Dermis microvascular lymphatic vessel endothelial cell (primary cell): ENCODE measurements at places on chromosomes 16 and 17.

GRCh38 chr17:43766413-43767052, 7.9 kb upstream of the SOST start:
- DNase-seq = peak; percentile 59

- DNase-seq = no peak
These were observed 182.9 kb downstream of the CCDC182 start for GRCh38 chr17:57562184-57562698.

DNA sequence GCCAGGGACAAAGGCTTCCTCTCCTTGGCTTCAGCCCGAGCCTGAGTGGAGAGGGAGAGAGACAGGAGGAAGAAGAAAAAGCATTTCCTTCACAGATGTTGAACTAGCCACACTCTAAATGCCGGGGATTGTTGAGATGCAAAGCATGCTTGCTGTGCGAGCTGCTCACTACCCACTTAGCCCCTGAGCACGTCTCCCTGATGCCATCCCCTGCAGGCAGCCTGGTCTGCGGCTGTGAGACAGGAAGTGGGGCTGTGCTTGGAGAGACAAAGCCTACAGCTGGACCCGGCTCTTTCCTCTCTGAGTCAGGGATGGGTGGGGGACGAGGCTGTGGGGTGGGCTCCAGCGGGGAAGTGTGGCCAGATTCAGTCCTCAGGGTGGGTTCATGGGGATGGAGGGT, 13.7 kb downstream of the WNT9B start:
- no peak for DNase-seq

GRCh38 chr16:56930486-56931270, 1.3 kb upstream of the HERPUD1 start:
- no peak for DNase-seq

GRCh38 chr17:42155614-42156045, 841 bp upstream of the RAB5C start:
- no peak for DNase-seq

- DNase-seq = no peak
These were observed 31.2 kb downstream of the TOM1L2 start for GRCh38 chr17:17941015-17941414.

DNA sequence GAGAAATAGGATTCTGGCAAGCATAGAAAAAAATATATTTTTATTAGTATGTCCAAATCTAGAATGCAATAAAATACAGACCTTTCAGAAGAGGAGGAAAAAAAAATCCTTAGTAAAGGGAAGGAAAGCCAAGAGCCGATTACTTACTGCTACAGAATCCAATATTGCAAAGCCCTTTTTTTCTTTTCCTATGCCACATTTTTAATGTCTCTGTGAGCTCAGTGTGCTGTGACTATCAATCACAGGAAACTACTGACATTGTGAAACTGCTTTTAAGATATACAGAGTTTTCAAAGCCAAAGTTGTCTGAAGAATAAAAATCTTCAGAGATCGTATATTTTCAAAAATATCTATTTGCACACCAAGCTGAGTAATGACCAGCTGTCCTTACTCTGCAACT, 120.4 kb downstream of the CHD9NB start:
- DNase-seq = no peak

DNA sequence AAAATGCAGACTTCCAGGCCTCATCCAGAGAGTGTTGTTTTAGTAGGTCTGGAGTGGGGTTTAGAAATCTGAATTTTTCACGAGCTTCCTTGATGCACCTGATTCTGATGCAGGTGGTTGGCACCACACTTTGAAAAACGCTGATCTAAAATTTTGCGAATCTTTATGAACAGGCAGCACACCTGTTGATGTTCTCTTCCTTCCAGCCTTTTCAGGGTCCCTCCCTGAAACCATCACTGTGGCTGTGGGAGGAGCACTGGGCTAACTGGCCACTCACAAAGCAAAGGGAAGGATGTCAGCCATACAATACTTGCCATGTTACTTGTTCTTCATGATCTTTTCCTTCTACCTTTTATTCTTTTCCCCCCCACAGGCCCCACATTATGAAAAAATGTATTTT, 14.2 kb downstream of the LDAF1 start:
- no peak for DNase-seq

DNA sequence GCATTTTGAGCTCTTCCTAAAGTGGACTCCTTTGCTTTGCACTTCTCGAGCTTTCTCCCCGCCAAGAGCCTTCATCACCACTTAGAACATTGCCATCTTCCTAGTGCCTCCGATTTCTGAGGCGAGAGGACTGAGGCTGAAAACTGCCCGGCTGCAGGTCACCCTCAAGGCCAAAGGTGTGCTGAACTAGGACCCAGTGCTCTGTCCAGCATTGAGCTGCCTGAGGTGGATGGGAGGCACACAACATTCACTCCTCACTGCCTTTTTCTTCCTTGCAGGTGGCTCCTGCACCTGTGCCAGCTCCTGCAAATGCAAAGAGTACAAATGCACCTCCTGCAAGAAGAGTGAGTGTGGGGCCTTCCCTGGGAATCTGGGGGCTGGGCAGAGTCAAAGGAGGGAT, 5.4 kb downstream of the MT1A start:
- DNase-seq = no peak

- no peak for DNase-seq
These were observed 1.4 kb downstream of the CENPV start for GRCh38 chr17:16351831-16352230.

DNA sequence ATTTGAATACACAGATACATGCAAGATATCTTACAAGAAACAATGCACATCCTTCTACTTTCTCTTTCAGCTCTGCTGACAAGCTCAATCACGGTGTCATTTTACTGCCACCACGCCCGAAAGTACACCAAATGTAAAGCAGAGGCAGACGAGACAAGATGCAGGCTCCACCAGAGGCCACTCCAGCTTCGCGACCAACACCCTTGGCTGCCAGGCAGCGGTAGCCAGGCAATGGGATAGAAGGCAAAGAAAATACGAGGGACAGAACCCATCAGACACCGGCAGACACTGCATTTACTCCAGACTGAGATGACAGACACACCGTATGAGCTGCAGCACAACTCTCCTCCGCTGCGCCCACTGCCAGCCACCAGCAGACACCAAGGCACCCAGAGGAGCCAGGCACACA, 41.0 kb downstream of the USP22 start:
- DNase-seq = no peak

- DNase-seq = peak; percentile 73
These were observed 17.5 kb upstream of the MTMR4 start for GRCh38 chr17:58531661-58532554.

GRCh38 chr16:87345726-87346424, 28.7 kb upstream of the C16orf95 start:
- DNase-seq = no peak

DNA sequence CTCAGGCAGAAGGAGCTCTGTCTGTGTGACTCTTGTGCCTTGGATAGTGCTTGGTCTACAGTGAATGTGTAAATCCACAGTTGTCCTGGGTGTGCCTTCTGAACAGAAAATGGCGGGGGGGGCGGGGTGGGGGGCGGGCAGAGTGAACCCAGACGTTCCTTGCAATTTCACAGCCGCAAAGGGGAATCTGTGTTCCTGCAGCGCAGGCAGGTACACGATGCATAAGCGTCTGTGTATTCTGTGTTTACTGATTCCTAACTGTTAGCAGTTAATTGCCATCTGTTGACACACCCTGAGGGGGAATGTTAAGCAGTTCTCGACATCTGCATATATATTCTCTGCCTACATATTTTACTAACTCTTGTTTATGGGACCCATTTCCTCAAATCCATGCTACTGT, 123.5 kb upstream of the ZFHX3 start:
- DNase-seq = no peak

DNA sequence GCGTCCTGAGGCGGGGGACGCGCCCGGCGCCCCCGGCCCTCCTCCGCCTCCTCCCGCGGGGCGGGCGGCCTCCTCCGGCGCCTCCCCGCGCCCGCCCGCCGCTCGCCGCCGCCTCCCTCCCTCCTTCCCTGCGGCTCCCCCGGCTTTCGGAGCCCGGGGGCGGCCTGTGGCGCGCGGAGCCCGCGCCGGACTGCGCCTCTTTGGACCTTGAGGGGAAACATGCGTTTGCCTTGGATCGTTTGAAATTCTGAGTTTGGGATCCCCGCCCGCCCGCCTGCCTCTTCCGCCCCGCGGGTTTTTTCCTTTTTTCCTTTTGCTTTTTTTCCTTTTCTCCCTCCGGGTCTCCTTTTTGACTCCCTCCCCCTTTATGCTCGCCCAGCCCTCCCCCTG, 390 bp downstream of the ZNRF1 start:
- DNase-seq = no peak

GRCh38 chr16:85293904-85294642, 181.8 kb upstream of the CIBAR2 start:
- DNase-seq = no peak

DNA sequence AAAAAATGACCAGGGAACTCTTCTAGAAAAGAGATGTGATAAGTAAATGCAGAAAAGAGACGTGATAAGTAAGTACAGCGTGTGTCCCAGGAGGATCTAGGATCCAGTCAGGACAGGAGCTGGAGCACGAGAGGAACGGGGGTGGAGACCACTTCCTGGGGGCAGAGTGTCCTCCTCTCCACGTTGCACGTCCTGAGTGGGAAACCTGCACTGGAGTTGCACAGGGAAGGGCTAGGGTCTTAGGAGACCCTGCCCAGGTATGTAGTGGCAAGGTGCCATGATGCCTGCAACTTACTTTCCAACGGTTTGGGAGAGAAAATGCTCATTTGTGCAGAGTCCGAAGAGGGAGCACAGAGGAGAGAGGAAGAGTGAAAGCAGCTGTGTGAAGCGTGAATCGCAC, 55.8 kb downstream of the RNF213 start:
- no peak for DNase-seq
